Liver (tissue), 10 donors: ENCODE measurements at places on chromosomes 5 and 9. TPM values are rescaled to one million over a fixed set of nuclear protein-coding genes. Genes with fewer than 3 reads are reported as not detected.

The FAM81B gene
- total RNA-seq, result not detected

The SLC34A1 gene
- 0.23 TPM for total RNA-seq

The STPG3 gene
- total RNA-seq, result not detected

The MPDZ gene
- total RNA-seq, result 71.2 TPM

The TMEM232 gene
- 2.5 TPM for total RNA-seq

The PCA3 gene
- 0.33 TPM for total RNA-seq

The NR6A1 gene
- total RNA-seq, result 2.8 TPM

The SELENOP gene
- total RNA-seq, result 944 TPM

The ROPN1L gene
- total RNA-seq, result 1.3 TPM

The MCTP1 gene
- total RNA-seq, result 7.6 TPM

The SLC6A3 gene
- total RNA-seq, result not detected

The EPB41L4A gene
- total RNA-seq, result 4.1 TPM

The IER5L gene
- 3.0 TPM for total RNA-seq

The ABO gene
- total RNA-seq, result 0.08 TPM

The TSC1 gene
- 33.5 TPM for total RNA-seq

The SCAI gene
- total RNA-seq, result 2.1 TPM

The WDR38 gene
- total RNA-seq, result not detected

The ELAVL2 gene
- not detected for total RNA-seq

The IL9 gene
- not detected for total RNA-seq

The CARTPT gene
- total RNA-seq, result not detected

The TSTD2 gene
- 8.8 TPM for total RNA-seq

The LPAR1 gene
- 3.6 TPM for total RNA-seq

The DBH gene
- total RNA-seq, result 2.4 TPM

The SUSD3 gene
- 4.1 TPM for total RNA-seq

The NUTM2F gene
- total RNA-seq, result under 0.01 TPM

The KCTD16 gene
- total RNA-seq, result 0.05 TPM

The SPINK13 gene
- not detected for total RNA-seq

The IDNK gene
- 5.6 TPM for total RNA-seq

The PHF24 gene
- 0.17 TPM for total RNA-seq

The FREM1 gene
- 1.4 TPM for total RNA-seq

The CNTNAP3 gene
- total RNA-seq, result 1.1 TPM

The OTP gene
- not detected for total RNA-seq
